ENCODE measurements at places on chromosomes 16 and 17.
A peak's percentile ranks its signal among the peaks of the same experiment; 100 is the strongest.

- no peak for DNase-seq
These were observed 212.8 kb downstream of the LGALS9B start for GRCh38 chr17:20254541-20254940.

DNA sequence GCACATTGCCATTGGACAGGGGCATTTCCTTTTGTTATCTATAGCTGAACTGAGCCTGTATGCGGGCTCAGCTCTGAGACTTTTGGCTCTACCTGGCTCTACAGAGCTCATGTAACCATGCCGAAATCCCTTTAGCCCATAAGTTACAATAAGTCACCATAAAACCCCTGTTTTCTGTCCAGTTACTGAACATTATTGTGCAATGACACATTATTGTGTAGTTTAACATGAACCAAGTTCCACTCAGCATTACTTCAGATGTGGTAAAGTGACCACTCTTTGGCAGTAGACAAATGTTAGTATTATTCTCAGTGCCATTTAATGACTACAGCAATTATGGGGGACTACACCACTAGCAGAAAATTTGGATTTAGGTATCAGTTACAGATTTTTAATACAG lies 65.4 kb upstream of the RASL10B start:
- DNase-seq = no peak

DNA sequence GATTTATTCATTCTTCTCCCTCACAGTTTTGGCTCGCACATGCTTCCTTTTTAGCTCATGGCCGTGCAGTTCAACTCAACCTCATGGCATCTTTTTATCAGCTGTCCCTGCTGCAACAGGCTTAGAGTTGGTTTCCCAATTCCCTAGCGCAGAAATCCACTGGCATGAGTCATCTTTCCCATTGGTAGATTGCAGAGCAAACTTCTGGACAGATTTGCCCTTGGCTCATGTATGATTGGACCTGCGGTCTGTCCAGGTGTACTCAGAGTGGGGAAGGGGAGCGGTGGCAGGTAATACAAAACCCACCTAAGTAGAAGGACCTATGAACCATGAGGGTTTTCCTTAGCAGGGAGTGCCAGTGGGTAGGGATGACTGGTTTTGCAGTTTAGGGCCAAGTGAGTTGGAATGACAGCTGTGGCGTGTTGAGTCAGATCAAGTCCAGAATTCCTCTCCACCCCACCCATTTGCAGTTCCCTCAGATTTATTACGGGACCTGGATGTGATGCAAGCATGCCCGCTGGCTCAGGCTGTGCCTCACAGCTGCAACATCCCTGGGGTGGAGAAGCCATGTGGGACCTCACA lies 584.7 kb downstream of the WWOX start:
- no peak for DNase-seq

- DNase-seq = no peak
These were observed at the start of gene ANKS4B for GRCh38 chr16:21233521-21234150. TSS of gene ANKS4B (plus strand) at chr16:21233699. CDS start at chr16:21233738, 39 bp downstream.

DNA sequence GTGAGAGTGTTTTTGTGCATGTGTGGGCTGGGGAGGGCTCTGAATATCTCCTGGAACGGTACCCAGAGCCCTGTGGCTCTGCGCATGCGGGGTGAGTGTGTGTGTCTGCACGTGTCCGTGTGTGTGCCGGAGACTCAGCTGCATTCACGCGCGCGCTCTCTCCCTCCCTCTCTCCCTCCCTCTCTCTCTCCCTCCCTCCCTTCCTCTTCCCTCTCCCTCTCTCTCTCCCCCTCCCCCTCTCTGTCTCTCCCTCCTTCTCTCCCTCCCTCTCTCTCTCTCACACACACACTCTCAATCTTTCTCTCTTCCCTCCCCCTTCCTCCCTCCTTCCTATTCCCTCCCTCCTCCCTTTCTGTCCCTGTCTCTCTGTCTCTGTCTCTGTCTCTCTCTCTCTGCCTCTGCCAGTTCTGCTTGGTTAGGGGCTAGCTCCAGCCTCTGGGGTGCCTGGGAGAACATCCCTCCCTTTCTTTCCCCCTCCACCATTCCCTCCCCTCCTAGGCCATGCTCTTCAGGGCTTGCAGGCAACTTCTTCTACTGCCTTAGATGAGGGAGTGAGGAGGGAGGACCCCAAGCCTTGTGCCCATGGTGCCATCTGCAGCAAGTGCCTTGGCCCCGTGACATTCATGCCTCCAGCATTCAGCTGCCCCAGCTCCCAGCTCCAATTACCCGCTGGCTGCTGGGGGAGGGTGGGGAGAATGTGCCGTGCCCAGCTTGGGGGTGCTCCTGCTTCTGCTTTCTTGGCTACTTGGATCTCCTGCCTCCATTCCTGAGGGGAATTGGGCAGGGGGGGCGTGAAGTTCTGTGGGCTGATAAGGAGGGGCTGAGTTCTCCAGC lies 6.4 kb downstream of the THRA start:
- peak; percentile 63 for DNase-seq

DNA sequence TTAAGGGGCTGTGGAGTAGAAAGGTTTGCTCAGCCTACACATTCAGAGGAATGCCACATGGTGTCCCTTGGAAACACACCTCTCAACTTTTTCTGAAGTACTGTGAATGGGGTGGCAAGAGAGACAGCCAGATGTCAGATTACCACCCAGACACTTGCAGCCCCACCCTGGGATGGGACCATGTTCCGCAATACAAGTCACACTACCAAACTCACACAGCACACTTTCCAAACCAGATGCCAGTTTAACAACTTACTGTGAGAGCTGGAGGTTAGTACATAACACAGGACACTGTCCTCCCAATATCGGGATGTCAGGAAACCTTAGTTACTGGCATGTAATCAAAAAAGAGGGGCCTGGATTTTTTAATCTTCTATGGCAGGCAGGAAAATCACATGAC lies 7.9 kb downstream of the USP7 start:
- DNase-seq = no peak

DNA sequence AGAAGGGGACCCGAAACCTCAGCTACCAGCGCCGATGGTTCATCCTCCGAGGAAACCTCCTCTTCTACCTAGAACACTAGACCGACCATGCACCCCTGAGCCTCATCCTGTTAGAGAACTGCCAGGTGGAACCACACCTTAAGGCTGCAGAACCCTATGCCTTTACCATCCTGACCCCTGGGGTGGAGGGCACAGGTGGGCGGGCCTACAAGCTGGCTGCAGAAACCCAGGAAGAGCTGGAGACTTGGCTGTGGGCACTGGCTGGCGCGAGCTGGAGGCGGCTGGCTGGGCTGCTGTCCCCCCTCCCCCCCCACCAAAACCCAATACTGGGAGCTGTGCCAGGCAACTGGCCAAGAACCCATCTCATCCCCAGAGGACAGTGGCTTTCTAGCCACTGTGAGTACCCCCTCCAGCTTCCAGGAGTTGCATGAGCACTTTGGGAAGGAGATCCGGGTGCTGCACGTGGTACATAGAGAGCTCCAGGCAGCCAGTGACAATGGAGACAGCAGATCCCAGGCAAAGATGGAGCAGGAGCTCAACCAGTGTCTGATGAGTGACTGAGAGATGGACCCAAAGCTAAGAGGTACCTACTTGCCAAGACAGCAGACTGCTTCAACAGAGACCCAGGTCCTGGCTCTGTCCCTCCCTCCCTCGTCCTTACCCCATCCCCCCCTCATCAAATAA lies 1.4 kb upstream of the CD2BP2 start:
- DNase-seq = no peak

DNA sequence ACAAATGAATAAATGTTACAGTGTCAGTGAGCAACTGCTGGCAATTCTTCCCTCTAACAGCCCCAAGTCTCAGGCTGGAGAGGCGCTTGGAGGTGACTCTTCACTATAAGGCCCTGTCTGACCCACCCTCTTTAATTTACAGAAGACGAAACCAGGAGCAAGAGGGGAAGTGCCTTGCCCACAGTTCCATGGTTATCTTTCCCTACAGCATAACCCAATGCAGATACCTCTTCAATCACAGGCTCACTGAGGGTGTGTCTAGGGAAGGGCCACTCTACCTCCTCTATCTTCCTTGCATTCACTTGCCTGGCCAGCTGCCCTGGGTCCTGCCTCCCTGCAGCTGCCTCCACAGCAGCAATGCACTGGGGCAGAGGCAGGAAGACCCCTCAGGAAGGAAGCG lies 9.6 kb upstream of the N4BP1 start:
- DNase-seq = no peak

- no peak for DNase-seq
These were observed 63.2 kb downstream of the N4BP1 start for GRCh38 chr16:48546774-48547173.

DNA sequence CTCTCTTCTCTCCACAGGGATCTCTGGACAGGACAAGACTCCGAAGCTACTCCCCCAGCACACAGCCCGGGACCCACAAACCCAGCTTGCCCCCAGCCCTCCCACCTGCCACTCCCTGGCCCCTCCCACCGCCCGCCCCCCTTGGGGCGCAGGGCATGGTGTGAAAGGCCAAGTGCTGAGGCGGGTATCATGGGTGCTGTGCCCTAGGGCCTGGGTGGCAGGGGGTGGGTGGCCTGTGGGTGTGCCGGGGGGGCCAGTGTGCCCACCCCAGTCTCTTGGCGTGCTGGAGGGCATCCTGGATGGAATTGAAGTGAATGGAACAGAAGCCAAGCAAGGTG lies 11.4 kb downstream of the THRA start:
- no peak for DNase-seq

DNA sequence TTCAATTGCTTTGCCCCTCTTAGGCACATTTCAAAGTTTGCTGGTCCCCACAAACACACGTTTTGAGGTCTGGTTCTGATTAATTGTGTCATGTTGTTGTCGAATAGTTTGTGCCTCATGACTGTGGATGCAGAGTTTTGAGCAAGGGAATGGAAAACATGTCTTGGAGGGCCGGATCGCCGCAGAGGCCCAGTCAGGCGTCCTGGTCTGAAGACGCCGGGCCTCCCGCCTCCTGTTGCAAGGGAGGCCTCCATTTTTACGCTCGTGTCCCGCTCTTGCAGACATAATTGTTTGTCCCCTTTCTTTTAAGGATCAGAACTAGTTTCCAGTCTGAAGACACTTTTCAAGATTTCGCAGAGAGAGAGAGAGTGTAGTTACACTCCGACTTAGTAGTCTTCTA lies 3.2 kb downstream of the NTN1 start:
- DNase-seq = no peak

GRCh38 chr16:81956213-81956948 lies 54.9 kb downstream of the SDR42E1 start:
- no peak for DNase-seq

DNA sequence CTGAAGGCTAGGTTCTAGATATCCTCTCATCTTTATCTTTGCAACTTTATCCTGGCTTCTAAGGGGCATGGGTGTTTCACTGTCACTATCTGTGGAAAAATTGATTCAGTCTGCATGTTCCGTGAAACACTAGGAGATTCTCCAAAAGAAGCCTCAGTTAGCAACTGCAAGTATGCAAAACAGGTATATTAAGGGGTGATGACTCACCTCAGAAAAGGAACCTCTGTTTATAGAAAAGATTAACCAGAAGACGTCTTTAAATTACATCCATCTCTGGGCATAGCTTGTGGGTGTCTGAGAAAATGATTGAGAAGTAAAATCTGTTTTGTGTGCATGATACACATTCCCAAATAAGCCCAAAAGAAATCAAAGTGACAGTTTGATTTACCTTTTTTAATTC lies 353.8 kb upstream of the HSBP1 start:
- no peak for DNase-seq
